Lower lobe of right lung (tissue), 2 donors: ENCODE measurements at places on chromosomes 13 and 19. TPM values are rescaled to one million over a fixed set of nuclear protein-coding genes. Genes with fewer than 3 reads are reported as not detected.
A peak's percentile ranks its signal among the peaks of the same experiment; 100 is the strongest.

DNA sequence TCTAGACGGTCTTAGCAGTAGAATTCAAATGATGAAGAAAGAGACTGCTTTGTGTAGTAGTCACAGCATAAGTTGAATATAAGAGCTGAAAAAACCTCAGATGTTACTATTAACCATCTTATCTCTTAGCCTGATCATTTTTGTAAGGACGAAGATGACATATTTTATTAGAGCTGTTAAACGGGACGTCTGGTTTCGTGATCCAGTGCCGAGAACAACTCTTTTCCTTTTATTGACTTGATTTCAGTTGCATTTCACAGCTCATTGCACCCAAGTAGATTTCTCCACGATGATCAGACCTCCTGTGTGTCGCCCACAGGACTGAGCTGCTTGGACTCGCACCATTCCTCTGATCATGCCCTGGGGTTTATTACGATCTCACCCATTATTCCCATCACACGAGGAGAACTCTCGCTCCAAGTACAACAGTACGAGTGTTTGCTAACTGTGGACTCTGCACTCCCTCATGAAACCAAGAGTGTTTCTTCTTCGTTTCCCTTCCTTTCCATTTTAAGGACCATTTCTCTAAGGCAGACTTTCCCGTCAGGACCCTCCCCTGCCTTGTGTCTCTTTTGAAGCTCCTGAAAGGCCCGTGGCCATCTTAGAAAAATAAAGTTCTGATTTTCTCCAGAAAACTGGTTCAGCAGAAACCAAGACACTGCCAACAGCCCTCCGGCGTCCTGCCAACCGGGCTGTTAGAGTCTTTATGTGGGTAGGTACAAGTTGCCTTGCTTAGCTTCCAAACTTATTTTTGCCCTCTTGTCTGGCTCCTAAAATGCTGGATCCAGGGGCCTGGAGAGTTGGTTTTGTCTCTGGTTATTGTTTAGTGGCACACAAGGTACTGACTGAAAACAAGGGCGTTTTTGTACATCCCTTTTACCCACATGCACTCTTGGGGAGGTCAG, 48.2 kb upstream of the RNF113B start:
- no peak for DNase-seq

DNA sequence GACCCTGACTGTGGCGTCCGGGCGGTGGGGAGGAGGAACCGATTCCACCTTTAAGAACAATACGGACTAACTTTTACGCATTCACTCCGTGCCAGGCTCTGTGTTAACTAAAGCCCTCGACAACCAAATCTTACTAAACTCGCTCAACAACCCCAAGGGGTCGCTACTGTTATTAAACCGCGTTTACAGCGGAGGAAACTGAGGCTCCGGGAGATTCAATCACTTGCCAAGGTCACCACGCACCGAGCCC, 1.2 kb downstream of the SAMD1 start:
- no peak for DNase-seq

- DNase-seq, result no peak
Observed at GRCh38 chr19:18607226-18608101, 865 bp upstream of the CRLF1 start.

DNA sequence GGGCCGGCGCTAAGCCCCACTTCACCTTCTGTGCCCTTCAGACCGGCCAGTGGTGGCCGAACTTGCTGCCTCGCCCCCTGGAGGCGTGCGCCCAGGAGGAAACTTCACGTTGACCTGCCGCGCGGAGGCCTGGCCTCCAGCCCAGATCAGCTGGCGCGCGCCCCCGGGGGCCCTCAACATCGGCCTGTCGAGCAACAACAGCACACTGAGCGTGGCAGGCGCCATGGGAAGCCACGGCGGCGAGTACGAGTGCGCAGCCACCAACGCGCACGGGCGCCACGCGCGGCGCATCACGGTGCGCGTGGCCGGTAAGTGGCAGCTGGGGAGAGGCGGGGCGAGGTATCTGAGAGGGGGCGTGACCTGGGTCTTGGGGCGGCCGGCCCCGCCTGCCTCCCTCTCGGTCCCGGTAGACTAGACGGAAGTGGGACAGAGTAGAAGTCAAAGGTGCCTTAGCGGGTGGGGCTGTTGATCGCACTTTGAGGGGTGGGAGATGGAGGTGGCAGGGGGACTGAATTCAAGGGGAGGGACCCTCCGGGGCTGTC, 5.6 kb downstream of the ICAM5 start:
- DNase-seq, result peak; percentile 86

The POGLUT2 gene
- total RNA-seq, result 5.9 TPM

The CYP4F8 gene
- total RNA-seq, result not detected
